Right ventricle myocardium superior (tissue), 1 donor: ENCODE measurements at places on chromosomes 5 and 9.

DNA sequence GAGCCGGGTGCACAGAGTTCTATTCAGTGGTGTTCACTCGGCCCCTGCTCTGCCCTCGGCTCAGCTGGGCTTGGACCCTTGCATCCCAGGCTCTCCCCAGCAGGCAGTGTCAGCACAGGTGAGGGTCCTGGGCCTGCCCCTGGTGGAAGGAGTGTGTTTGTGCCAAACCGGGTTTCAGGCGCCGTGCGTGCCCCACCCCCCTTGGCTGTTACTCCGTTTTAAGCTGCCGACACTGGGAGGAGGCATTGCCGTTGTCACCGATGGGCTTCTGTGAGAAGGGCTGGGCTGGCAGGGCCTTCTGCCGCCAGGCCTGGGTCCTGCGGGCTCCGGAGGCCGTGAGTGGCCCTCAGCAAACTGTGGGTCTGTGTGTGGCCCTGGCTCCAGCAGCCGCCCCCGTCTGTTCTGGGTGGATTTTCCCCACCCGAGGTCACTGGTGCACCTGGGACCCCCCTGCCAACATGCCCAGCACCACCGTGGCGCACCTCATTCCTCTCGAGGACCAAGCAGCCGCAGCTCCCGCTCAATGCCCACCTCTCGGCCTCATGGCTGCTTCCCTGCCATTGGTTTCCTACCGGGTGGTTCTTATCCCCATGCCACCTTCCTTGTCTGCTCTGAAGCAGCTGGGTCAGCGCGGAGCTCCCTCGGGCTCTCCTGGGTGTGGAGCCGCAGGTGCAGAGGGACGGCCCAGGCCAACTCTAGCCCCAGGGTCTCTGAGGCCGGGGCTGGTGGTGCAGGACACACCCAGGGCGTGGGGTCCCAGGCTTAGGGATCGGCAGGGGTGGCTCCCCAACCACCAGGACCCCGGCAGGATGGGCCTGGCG lies 44.3 kb upstream of the EXOC3 start:
- no peak for DNase-seq

DNA sequence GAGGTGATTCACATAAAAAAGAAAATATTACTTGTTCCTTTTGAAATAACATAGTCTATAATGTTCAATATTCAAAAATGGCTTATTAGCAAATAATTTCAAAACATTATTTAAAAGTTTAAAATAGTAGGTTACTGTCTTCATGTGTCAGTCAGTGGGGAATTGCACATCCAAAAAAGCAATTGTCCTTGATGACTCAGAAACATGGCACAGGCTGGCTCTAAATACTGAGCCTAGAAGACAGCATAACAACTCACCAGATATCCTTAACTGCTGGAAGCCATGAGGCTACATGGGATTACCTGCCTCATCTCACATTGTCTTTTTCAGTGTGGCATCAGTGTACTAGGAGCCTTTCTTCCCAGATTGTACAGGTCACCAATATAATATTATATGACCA lies 439.5 kb upstream of the RGMB start:
- no peak for DNase-seq

- DNase-seq: no peak
These were observed 687.0 kb downstream of the CETN3 start for GRCh38 chr5:89722538-89722937.

- DNase-seq: no peak
These were observed 74.2 kb upstream of the TUSC1 start for GRCh38 chr9:25752398-25752797.

DNA sequence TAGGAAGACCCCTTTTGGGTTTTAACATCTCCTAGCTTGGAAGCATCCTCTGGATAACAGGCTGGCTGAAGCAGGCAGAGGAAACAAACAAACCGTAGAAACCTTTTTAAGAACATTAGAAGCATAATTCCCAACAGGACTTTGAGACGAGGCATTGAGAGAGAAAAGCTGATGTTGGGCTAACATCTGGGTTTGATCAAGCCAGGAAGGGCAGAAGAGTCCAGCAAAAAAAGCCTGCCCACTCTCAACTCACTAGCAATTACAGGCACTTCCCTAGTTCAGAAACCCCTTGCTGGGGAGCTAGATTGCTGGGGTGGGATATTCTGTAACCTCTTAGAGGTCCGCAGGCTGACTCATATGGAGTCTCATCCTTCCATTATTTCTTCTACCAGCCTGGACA lies 75.4 kb upstream of the CTNNA1 start:
- DNase-seq: no peak

GRCh38 chr5:56047448-56047847 lies 52.7 kb upstream of the IL6ST start:
- no peak for DNase-seq

GRCh38 chr5:17952231-17952630 lies 318.0 kb downstream of the TAF11L14 start:
- DNase-seq: no peak

DNA sequence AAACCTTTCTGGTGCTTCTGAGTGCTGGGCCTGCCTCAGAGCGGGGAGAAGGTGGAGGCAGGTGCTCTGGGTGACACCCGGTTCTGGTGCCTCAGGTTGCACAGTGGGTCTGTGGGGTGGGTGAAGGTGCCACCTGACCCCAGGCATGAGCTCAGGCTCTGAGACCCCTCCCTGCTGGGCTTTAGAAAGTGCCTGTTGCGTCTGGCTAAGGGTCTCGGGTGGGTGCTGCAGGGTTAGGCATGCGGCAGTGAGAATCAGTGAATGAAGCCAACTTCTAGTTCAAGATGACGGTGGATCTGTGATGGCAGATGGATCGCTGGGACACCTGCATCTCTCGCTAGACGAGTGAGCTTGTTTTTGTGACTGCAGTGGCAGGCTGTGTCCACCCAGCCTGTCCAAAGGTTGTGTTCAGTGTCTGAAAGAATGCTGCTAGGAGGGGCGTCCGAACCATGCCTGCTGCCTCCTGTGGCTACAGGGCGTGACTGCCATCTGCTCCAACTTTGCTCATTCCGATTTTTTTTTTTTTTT lies 5.0 kb downstream of the SQSTM1 start:
- DNase-seq: peak; percentile 39

- no peak for DNase-seq
These were observed 78.4 kb upstream of the IL6ST start for GRCh38 chr5:56072863-56073766.

DNA sequence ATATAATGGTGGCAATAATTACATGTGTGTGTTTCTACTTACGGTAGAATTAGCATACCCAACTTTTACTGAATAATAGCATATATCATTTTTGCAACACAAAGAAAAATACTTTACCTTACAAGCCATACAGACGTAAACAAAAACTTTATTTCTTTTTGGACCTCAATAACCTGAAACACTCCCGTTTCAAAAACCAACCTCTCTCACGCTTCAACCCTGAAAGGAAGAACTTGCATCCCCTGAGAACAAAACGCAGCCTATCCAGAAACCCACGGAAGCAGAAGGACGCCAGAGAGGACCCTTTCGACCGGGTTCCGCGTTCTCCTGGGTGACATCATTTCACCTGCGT lies at the start of gene RNF38:
Gene RNF38, minus strand, starts transcription at position 290 of the 352 bp plus-strand sequence. Its CDS starts 161 bp downstream, at position 129.
- no peak for DNase-seq

DNA sequence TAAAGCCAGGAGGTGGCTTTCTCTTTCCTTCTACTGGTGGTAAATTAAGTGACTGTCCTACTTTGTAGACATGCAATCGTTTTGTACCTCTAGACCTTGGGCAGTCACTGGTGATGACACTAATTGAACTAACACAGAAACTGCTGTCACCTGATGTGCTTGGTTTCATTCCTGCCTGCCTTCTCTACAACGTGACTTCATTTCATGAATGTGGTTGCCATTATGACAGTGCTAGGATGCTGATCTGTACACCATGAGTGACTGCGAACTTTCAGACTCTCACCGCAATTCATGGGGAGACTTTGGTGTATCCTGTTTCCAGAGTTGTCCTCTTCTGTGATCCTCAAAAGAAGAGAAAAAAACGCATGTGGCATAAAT lies 47.5 kb downstream of the UBE2QL1 start:
- DNase-seq: no peak

GRCh38 chr9:134741846-134742245 lies 100.2 kb downstream of the COL5A1 start:
- no peak for DNase-seq

- DNase-seq: no peak
These were observed 4.3 kb downstream of the ERGIC1 start for GRCh38 chr5:172838151-172838875.

DNA sequence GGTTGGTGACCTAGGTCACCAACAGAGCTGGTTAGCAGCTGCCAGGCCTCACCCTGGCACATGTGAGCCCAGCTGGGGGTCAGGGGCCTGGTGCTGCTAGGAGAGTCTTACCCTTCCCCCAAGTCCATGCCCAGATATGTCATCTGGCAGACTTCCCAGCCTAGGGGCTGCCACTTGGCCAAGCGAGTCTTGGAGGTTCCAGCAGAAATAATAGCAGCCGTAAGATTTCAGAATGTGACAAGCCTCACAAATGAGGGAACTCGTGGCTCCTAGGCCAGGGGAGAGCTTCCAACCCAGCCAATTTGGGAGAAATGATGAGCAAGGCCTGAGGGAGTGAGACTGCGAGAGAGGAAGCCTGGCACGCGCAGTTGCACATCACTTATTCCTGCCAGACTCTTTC lies 11.1 kb downstream of the URM1 start:
- DNase-seq: no peak

DNA sequence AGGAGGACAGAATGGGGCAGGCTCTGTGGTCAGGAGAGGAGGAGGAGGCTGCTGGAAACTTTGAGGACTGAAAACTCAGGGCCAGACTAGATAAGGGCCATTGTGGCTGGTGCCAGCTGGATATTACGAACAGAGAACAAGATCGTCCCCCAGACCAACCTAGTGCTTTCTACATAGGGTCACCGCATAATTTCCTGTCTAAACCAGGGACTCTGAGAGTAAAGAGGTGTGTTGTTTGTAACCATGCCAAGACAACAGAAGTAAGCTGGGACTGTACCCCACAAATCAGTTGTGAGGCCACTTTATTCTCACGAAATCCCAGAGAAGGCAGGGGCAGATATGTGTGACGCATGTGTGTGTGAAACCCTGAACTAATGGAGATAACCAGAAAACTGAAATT lies 20.3 kb upstream of the GFPT2 start:
- no peak for DNase-seq

- no peak for DNase-seq
These were observed 16.2 kb downstream of the ARL15 start for GRCh38 chr5:54294097-54294667.

DNA sequence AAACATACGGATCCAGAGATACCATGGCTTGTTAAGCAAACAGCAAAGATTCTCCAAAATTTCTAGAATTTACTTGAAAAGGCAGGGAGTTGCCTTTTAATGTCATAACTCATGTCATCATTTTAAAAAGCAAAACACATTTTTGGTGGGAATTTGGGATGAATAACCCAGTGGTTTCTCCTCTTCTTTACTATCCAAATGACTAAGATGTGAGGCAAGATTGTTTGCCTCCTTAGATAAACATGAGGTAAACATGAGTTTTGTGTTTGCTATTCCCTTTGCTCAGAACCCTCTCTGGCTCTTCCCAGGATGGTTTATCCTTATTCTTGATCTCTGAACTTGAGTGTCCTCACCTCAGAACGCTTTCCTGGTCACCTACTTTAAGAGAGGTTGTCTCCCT lies 267.0 kb downstream of the EBF1 start:
- DNase-seq: no peak

DNA sequence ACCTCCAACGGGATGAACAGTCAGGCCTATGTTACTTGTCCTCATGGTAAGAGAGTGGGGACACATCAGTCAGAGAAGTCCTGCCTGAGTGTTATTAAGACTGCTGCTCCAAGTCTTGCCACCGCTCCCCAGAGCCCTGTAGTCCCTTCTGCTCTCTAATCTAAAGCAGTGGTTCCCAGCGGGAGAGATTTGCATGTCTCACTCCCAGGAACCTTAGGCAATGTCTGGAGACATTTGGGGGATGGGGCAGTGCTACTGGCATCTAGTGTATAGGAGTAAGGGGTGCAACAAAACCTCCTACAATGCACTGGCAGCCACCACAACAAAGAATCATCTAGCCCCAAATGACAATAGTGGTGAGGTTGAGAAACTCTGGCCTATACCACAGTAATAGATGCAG lies 2.6 kb upstream of the SVEP1 start:
- DNase-seq: no peak

GRCh38 chr5:154478224-154478565 lies at the start of gene HAND1:
Gene HAND1, minus strand, starts transcription at chr5:154478227. Its CDS starts 219 bp downstream, at chr5:154478008.
- peak; percentile 83 for DNase-seq

GRCh38 chr9:101274971-101275768 lies 109.6 kb downstream of the BAAT start:
- no peak for DNase-seq

DNA sequence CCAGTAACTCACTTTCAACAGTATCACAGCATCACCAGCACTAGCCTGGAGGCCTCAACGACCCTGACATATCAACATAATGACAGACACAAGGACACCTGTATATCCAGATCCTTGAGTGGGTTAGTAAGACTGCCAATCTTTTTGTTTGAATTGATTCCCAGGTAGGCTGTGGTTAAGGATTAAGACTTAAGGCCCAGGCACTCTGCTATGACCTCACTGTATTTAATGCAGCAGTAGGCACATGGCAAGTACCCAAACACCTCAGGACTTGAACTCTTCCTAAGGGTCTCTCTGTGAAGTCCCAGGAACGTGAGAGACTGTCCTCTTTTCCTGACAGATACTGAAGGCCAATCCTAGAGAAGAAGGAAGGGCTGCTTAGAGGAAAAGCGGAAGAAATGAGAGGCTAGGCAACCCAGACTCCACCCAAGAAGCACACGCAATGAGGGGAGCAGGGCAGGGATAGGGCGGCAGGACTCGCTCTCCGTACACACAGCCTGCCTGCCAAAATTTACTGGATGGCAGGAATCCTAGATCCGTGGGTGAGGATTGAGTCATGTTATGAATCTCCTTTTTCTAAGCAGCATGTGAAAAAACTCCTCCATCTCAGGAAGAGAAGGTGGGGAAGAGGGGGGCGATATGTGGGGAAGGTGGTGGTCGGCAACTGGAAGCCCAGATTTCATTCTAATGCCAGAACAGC lies 93.4 kb downstream of the SIL1 start:
- DNase-seq: peak; percentile 72

GRCh38 chr9:801399-802071 lies 40.0 kb upstream of the DMRT1 start:
- no peak for DNase-seq

GRCh38 chr5:50547303-50547702 lies 106.2 kb upstream of the EMB start:
- DNase-seq: no peak

DNA sequence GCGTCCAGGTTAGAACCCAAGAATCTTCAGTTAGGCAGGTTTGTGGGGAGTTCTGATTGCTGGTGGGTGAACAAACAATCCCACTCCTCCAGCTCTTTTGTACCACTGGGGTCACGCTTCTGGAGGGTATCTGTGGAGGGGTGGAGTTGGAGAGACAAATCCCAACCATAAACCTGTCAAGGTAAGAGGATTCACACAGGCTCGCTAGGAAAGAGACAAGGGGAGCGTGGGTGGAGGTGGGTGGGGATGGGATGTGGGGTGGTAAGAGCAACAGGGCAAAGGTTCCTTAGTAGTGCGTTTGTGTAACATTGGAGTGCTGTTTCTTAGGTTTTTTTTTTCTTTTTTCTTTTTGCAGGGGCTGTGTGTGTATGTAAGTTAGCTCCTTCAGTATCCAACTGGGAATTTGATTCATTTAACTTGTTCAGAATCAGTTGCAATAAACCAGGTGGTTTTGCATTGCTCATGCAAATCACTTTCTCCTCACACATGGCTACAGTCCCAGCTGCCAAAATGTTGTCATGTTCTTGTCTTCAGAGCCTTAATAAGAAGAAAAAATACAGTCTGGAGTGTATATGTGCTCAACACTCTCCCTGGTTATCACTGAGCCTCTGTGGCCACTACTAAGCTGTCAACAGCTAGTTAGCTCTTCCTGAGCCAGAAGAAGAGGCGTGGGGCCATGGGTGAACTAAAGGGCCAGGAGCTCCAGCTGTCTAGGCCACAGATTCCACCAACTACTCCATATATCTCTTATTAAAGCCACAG lies 164.0 kb upstream of the RAD23B start:
- no peak for DNase-seq

- DNase-seq: no peak
These were observed 75.5 kb upstream of the UNC5A start for GRCh38 chr5:176734756-176735342.
